Upper lobe of left lung (tissue), 6 donors: ENCODE measurements at places on chromosomes 5 and 9.

DNA sequence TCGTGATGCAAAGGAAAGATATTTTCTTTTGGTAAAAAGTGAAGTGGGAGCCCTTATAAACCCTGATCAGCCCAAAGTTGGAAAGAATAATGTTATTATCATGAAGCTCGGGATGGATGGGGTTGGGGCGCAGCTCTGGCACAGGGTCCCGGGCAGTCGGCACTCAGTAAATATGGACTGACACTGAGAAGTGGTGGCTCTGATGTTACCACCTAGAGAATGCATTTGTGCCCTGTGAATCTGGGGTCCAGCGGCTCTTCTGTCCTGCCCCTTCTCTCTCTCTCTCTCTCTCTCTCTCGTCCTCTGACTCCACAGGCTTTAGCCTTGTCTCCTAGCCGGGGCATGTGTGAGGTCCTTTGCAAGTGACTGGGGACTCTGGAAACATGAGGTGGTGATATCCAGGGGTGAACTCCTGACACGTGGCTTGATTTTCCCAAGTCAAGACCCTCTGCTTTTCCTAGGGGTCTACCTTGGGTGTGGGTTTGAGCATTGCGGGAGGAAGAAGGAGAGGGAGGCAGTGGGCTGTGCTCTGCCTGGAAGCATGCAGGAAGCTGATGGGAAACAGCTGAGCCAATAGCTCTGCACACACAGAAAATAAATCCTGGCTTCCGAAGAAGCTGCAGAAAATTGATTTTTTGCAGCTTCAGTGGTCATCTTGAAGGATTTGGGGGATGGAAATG lies 162.7 kb downstream of the MACROH2A1 start:
- DNase-seq: no peak

GRCh38 chr5:65263321-65263720 lies 218.4 kb downstream of the ADAMTS6 start:
- no peak for DNase-seq

DNA sequence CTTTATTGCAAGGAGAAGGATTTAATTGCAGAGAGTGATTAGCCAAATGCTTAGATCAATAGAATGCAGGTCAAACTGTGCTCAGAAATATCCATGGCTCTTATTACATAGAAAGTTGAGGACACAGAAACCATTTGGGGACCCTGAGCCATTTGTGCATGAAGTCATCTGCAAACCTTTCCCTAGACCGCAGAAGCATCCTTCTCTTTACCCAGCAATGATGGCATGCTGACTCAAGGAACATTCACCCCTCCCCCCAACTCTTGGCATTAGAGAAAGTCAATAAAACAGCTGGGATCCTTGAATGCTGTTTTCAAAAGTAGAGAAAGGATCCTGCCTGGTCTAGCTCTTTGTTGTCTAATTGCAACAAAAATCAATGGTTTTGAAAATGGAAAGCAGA lies 73.5 kb downstream of the PPP2R2B start:
- DNase-seq: no peak

- DNase-seq: peak; percentile 51
These were observed 16.9 kb upstream of the CPLX2 start for GRCh38 chr5:175854231-175855040.

DNA sequence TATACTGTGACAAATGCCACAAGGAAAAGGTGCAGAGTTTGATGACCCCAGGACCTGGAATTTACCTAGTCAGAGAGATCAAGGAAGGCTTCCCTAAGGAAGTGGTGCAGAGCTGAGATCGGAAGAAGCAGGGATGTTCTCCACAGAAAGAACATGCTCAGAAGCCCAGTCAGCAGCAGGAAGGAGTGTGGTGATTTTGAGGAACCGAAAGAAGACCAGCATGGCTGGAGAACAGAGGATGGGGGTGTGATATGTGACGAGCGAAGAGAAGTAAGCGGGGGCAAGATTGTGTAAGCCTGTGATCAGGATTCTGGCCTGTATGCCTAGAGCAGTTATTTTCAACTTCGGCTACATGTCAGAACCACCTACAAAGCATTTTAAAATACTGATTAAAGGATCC lies 18.7 kb upstream of the PIK3R1 start:
- DNase-seq: no peak

GRCh38 chr9:134547161-134548100 lies 94.2 kb upstream of the COL5A1 start:
- DNase-seq: no peak

GRCh38 chr9:110382731-110383130 lies 45.1 kb upstream of the TXNDC8 start:
- no peak for DNase-seq

DNA sequence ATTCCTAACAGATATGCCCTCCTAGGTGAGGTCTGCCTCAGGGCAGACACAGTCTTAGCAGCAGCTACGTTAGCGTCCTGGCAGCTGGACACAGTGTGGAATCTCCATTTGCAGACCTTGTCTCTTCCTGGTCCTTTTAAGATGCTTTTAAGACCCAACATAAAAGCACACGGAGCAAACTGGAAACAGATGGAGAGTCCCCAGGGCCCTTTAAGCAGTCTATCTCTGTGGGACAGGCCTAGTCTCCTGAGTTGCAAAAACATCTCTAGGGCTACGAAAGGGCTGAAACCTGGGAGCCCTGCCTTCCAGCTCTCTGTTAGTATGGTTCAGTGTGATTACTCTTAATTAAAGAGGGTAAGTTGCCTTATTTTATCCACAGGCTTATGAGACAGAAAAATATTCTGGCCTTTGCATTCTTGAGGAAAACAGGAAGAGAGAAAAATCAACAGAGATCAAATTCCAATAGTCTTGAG lies 66.0 kb upstream of the GNA14 start:
- no peak for DNase-seq

DNA sequence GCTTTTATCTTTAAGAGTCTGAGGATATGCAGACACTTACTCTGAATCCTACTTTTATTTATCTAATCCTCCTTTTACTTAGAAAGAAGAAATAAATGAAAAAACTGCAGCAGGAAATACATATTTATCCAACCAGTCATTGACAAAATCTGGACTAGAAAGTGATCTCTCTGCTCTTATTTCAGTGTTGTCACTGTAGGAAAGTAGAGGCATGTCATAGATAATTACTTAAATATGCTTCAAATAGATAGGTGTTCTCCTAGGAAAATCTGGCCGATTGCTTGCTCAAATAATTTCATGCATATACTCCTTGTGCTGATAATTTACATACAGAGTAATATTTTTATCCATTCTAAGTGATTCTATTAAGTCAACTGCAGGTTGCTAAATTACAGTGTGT lies 2001.9 kb upstream of the C9orf72 start:
- no peak for DNase-seq

- no peak for DNase-seq
These were observed 45.2 kb upstream of the PITX1 start for GRCh38 chr5:135079099-135079681.

DNA sequence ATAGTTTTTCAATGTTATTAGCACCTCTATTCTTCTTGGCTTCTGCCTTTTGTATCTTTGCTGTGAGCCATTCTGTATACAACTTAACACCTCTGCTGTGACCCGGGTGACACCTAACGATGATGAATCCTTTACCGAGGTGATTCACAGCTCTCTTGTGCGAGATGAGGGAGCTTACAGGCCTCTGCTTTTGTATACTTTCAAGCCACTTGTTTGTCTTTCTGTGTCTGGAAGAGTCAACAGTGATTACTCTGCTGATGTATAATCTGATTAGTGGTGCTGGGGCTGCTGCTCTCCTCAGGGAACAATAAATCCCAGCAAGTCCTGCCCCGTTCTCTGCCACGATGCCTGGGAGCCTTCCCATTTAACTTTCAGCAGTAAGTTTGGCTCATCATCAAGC lies 442.9 kb upstream of the SGCD start:
- no peak for DNase-seq

DNA sequence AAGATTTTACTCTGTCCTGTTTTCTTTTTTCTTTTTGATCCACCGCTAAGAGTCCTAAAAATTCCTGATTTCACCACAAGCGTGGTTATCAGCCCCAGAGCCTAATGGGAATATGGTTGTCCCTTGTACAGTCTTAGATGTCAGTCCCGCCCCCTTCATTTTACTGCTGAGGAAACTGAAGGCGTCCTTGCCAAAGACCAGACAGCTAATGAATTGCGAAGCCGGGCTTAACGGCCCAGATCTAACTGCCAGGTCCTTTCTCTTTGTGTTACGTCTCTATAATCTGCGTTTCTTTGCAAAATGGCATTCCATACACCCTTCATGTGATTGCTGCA lies 497 bp downstream of the NSA2 start:
- DNase-seq: no peak

DNA sequence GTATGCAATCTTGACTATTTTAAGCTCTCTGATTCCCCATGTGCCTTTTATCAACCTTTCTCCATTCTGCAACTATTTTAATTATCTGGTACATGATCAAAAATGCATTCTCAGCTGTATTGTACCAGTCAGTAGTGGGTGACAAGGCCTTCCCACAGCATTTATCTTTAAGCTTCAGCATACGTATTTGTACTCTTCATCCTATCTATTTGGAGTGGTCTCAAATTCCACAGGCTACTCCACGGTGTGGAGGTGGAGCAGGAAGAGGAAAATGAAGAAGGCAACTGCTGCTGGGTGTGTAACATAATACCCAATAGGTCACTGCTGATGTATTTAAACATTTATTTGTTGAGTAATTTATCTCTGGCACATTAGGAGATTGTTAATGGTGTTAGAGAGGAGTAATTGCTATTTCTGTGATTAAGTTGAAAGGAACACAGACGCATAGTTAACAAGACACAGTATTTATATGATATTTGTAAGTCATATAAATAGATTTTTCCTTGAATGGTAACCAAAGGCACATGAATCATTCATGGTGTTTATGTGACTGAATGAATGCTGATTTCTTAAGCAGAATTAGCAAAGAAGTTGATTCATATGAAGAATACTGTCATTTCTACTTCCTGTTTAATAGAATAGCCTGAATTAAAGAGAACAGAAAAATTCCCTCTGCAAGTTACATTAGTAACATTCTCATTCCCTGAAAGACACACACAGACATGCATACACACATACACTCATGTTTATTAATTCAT lies 153.8 kb upstream of the NR3C1 start:
- DNase-seq: no peak

DNA sequence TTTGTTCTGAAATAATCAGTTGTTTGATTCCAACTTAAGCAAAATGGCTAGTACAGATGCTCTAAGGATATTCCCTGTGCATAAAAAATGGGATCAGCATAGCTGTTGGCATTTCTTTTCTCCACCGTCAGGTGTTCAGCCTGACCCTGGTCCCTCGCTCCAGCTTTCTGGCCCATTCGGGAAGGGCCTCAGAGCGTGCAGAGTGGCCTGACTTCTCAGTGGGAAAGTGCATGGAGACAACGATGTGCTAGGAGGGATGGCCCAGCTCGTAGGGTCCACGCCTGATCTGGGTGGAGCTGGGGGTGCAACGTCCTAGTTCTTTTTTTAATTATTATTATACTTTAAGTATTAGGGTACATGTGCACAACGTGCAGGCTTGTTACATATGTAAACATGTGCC lies 319.1 kb upstream of the IRX4 start:
- DNase-seq: no peak
